ENCODE measurements at places on chromosomes 13 and 19.

- DNase-seq, result peak; percentile 91
Measured at GRCh38 chr13:48210178-48210577, 22.8 kb upstream of the ITM2B start.

GRCh38 chr19:49549045-49549444 lies 21.2 kb downstream of the RCN3 start:
- no peak for DNase-seq

DNA sequence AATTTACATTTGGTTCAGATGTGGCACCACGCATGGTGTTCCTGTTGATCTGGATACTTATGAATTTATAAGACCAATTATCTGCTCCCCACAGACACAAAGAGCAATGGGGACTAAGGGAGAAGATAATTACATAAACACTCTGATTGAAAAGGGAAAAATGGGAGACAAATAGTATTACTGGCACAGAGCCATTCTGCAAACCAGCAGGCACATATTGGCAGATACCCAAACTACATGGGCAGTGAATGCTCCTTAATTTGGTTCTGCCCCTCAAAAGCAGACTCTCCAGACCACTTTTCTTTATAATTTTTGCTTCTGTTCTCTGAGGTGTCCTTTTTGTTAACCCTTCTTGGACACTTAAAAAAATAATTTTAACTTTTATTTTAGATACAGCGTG lies 1674.2 kb downstream of the PCDH9 start:
- DNase-seq, result no peak

DNA sequence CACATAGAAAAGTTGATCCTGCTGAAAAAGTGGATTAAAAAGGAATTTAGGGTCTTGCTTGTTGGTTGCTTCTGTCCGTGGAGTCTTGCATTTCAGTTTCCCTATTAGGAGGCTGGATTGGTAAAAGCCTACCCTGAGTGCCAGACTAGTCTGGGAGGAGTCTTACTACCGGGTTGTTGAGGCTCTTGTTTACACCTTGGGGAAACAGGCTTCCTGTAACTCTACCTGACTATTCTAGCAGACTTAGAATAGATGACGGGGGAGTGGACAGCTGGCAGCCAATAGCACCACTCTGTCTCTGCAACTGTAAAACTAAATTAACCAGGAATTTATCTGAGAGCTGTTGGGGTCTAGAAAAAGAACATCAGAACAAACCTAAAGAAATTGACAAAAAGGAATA lies 11.3 kb upstream of the MPHOSPH8 start:
- DNase-seq, result no peak

DNA sequence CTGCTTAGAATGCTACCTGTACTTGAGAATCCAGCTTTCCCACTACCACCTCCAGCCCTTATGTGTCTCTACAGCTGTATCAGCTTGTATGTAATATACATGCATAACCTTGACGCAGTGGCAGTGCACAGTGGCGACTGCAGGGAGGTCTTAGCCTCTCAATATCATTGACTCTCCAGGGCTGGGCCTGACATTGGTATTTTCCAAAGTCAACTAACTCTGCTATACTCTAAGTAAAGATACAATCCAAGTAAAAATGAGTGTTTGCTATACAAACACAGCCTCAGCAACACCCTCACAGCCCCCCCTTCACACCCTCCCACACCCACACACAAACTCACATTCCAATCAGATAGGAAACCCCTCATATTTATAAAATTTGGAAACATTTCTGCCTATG lies 6.7 kb upstream of the UBL3 start:
- no peak for DNase-seq

DNA sequence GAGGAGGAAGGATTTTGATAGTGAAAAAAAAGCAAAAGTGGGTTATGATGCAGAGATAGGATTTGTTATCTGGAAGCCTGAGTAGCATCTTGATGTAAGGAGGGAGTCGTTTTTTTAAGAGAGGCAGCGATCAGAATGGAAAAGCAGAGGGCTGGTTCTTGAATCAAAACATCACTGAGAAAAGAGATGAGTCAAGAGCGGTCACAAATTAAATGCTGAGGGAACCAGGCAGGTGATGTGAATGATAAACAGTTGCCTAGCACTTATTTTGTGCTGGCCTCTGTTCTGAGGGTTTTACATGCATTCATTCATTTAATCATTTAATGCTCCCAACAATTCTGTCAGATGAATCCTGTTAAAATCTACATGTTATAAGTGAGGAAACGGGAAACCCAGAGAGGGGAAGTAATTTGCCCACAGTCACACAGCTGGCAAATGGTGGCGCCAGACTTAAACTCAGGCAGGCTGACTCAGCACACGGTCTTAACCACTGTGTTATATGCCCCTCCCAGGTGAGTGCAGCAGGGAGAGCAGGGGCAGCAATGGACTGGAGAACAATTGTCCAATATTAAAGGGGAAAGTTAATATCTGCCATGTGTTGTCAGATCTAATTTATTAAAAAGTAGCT lies 21.4 kb downstream of the SIGLECL1 start:
- DNase-seq, result peak; percentile 62

DNA sequence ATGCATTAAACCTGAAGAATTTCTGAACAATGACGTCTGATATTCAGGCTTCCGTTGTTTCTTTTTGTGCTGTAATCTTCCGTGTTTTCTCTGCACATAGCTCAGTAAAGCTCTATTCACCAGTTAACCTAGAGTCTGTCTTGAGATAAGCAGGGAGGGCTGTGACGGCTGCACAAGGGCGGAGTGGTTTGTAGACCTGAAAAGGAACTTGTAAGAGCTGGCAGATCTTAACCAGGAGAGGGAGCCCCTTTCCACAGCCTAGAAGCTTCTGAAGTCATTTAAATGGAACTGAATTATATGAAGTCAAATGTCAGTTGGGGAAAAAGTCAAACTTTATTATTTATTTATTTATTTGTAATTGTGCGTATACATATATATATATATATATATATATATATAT lies 27.5 kb downstream of the DPRX start:
- DNase-seq, result peak; percentile 13

- DNase-seq, result peak; percentile 74
Measured at GRCh38 chr19:7706188-7706954, 4.4 kb upstream of the FCER2 start.

DNA sequence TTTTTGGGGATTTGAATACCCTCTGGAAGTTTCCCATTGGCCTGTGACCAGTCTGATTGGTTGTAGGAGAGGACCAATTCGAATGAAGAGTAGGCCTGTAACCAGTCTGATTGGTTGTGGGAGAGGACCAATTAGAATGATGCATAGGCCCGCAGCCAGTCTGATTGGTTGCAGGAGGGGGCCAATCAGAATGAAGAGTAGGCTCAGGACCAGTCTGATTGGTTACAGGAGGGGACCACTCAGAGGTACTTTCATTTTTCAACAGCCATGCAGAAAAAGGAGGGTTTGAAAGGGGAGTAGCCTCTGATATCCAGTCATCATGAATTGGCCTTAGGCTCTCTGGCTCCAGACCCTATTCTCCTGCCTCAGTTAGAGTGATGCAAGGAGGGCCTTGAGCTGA lies 30.4 kb upstream of the SLC1A5 start:
- DNase-seq, result peak; percentile 19

DNA sequence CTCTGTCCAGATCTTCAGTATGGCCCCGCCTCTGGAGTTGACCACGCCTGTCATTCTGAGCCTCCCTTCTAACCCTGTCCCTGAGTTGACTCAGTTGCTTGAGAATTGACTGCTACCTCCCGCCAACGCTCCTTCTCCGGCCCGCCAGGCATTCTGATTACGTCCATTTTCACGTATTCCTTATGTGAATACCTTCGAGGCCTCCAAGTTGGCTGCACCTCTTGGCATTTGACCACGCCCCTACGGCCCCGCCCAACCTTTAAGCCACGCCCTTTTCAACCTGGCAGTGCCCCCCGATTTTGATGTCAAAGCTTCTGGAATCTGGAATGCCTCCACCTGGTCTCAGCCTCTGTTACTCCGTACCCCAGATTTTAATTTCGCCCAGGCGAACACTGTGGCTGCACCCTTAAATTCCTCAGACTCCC lies 1.7 kb upstream of the EML2 start:
- no peak for DNase-seq

DNA sequence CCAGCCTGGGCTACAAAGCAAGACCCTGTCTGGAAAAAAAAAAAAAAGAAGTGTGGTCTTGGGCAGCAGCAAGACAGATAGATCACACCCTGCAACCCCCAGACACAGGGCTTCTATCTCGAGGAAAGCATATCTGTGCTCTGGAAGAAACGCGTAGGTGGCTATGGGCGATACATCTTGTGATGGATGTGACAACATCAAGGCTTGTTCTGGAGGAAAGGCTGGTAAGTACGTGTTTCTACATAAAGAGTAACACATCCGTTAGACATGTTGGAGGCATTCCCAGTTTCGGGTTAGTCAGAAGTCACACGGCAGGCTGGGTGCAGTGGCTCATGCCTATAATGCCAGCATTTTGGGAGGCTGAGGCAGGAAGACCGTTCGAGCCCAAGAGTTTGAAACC lies 6.6 kb upstream of the DHDH start:
- DNase-seq, result peak; percentile 98

GRCh38 chr19:48603001-48603400 lies 3.5 kb upstream of the SPACA4 start:
- DNase-seq, result no peak

GRCh38 chr13:48574041-48574796 lies 41.3 kb upstream of the RCBTB2 start:
- DNase-seq, result peak; percentile 67

DNA sequence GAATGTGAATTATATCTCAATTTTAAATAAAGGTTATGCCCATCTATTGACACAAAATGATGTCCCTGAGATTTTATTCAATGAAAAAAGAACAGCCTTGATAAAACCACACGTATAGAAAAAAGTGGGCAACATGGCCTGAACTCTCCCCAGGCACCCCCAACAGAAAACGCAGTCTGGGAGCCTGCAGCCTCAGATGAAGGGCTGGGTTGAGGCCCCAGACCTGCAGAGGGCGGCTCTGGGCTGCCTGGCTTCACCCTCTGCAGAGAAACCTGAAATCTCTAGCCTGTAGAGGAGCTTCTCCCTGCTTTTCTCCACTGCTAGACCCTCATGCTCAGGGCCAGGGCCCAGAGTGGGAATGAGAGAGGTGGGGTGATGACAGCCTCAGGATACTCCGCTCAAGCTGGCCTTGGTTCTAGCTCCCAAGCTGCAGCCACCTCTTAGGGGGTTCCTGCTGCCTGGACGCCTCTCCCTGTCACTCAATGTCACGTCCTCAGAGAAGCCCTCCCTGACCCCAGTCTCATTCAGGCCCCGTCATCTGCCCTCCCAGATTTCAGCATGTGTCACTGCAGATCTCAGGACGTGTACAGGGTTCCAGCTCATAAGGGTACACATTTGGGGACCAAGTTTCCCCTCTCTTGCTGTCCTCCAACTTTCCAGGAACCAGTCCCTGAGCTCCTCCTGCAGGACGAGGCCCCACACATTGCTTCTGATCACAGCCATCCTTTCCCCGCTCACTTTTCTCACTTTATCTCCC lies 1.8 kb downstream of the MBD3 start:
- DNase-seq, result peak; percentile 8

DNA sequence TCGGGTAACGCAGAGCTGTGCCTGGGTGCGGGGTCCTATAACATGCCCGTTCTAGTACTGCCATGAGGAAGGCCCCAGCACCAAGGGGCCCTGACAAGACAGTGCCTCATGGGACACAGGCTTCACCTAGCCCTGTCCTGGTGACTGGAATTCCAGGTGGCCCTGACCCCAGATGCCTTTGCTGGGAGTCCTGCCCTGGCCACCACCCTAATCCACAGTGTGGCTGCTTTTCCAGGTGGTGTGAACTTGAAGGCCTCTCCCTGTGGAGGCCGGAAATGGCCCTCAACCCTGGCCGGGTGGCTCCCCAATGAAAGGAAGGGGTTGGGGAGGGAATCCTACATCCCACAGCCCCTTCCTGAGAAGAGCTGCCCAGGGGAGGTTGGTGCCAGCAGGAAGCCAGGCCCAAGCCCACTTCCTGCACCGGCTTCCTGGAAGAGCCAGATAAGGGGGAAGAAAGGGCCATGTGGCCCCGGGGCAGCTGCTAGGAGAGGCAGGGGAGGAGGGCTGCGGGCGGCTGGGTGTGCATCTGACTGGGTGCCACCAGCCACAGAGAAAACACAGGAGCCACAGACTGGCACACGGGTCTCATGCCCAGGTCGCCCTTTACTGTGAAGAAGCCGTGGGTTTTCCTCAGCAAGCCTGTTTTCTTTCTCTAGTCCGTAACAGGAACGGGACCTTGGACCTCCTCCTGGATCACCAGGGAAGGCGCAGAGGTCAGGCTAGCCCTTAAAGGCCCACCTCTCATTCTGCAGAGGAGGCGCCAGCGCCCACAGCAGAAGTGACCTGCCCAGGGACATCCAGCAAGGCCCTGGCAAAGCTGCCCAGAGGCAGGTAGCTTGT lies 4.7 kb downstream of the LSM4 start:
- peak; percentile 22 for DNase-seq

DNA sequence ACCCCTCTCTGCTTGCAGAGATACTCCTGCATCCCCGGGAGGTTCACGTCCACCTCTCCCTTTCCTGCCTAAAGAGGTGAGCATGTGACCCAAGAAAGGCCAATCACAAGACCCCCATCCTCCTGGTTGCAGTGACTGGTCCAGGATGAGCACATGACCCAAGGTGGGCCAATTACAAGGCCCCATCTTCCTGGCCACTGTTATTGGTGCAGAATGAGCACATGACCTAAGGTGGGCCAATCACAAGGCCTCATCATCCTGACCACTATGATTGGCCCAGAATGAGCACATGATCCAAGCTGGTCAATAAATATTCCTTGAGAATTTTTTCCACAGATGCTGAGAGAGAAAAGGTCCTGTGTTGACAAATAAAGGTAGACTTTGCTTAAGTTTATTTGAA lies 350.7 kb downstream of the EFNB2 start:
- DNase-seq, result no peak

DNA sequence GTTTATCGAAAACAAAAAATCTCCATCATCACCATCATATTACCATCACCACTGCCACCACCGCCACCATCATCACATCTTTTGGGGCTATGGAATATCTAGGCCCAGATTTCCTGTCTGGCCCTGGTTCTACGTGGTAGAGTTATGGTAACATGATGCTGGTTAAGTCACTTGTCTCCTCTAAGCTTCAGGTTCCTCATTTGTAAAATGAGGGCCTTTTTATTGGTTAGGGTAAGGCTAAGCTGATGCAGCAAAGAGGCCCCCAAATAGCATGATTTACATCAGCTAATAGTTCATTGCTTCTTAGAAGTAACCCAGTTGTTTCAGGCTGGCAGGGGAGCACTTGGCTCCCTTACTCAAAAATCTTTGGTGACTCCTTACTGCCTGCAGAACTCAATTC lies 37.9 kb downstream of the PCDH8 start:
- DNase-seq, result no peak
